ENCODE measurements at places on chromosomes 4 and X. TPM values are rescaled to one million over a fixed set of nuclear protein-coding genes. Genes with fewer than 3 reads are reported as not detected.

Gene TMEM31
- total RNA-seq: not detected

Gene ARHGAP10
- total RNA-seq: 2.9 TPM

Gene EFHC2
- total RNA-seq: 2.0 TPM

Gene MTMR8
- 4.5 TPM for total RNA-seq

Gene SPOCK3
- total RNA-seq: 23.6 TPM

Gene FAM9A
- total RNA-seq: not detected

DNA sequence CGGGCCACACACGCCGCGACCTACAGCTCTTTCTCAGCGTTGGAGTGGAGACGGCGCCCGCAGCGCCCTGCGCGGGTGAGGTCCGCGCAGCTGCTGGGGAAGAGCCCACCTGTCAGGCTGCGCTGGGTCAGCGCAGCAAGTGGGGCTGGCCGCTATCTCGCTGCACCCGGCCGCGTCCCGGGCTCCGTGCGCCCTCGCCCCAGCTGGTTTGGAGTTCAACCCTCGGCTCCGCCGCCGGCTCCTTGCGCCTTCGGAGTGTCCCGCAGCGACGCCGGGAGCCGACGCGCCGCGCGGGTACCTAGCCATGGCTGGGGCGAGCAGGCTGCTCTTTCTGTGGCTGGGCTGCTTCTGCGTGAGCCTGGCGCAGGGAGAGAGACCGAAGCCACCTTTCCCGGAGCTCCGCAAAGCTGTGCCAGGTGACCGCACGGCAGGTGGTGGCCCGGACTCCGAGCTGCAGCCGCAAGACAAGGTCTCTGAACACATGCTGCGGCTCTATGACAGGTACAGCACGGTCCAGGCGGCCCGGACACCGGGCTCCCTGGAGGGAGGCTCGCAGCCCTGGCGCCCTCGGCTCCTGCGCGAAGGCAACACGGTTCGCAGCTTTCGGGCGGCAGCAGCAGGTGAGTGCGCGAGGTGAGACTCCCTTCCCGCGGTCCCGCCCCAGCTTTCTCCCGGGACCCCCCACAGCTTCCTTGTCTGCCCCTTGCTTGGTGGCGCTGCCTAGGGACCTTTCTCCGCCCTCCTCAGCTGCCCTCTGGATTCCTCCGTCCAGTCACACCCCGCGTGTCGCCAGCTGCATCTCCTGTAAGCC lies 678 bp downstream of the BMP3 start:
- DNase-seq: peak; percentile 8

DNA sequence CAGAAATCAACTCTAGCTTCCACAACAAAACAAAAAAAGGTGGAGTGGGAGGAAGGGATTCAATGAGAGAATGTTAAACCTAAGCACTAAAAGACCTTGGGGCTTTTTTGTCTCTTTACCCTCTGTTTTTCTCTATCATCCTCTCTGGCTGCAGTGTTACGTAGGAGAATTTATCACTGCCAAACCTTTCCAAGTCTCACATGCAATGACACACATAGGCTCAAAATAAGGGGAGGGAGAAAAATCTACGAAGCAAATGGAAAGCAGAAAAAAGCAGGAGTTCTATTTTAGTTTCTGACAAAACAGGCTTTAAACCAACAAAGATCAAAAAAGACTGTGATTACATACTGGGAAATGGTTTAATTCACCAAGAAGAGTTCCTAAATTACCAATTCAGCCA lies 152.1 kb downstream of the ADGRA3 start:
- DNase-seq: no peak

DNA sequence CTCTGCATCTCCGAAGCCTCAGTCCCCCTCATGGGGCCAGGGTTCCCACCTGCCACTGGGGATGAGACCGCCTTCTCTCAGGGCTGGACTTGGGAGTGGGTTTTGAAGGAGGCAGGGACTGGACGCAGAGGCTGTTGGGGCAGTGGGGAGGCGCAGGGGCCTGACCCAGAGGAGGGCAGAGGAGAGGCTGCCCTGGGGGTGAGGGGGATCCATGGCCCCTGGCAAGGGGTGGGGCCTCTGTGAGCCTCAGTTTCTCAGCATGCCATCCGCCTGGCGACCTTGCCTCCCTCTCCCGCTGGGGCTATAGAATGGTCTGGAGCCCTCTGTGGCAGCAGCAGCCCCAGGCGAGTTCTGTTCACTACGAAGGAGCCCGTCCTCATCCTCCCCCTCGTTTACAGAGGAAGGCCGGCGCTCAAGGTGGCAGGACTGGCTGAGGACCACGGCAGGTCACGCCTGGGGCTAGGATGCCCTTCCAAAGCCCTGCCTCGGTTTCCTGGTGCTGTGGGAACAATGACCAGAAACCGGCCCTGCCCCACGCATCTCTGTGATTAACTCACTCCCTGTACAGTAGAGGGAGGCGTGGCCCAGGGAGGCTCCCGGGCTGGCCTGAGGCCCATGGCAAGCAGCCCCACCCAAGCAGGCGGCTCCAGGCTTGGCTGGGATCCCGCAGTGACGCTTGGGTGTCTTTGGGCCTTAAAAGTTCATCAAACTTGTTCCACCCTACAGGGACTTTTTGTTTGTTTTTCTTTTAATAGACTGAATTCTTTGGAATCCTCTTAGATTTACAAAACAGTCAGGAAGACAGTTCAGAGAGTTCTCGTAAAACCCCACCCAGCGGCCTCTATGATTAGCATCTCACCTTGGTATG lies 16.0 kb upstream of the SH3TC1 start:
- no peak for DNase-seq

DNA sequence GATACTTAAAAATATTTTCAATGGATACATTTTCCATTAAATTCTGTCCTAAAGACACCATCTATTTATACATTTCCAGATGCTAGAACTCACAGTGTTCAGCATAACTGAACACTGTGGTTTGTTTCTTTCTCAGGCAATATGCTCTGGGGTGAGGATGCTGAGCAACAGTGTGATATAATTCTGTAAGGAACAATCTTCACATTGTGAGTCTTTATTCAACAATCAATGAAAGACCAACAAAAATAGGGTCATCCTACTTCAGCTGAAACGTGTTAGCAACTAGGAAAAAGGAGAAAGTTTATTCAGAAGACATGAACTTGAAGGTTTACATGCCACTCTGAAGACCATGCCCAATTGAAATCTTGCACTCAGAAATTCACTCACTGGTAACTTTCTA lies 284.8 kb downstream of the UNC5C start:
- no peak for DNase-seq

DNA sequence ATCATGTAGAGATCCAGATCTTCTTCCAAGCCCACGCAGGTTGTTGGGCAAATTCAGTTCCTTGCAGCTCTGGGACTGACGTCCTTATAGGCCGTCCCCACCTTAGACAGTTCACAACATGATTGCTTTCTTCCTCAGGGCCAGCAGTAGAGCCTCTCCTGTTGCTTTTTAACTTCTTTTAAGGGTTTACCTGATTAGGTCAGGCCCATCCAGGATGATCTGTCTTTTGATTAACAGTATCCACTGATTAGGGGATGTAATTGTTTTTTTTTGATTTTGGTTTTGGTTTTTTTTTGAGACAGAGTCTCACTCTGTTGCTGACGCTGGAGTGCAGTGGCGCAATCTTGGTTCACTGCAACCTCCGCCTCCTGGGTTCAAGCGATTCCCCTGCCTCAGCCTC lies 109.1 kb upstream of the BMPR1B start:
- DNase-seq: no peak

DNA sequence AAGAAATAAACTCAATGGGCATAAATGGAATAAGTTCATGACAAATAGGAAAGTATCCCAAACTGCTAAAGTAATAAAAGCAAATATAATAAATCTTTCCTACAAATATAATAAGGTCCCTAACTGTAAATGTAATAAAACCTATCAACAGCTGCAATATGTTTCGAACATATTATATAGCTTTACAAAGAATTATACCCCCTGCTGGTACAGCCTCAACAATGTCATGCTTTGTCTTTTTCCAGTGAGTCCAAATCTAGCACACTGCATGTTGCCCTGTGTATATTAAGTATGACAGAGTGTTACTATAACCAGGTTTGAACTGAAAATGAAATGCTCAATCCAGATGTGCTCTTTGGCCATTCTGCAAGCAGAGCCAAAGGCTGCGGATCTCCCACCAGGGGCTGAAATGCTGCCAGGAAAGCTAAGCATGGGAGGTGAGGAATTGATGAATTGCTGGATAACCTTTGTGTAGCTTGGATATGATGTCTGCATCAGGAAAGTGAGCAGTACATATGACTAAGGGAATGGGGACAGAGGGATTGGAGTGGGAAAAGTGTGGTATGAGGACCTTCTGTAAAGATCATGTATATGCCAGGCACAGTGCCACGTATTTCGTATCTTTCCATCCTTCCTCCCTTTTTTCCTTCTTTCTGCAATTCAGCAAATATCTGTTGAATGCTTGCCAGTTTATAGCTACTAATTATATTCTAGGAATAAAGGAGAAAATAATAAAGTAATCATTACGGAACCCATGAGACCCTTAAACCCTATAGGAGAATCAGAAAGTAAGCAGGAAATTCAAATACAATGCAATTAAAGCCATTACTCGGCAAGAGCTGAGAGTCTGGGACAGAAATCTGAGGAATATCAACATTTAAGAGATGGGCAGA lies 954.6 kb upstream of the LCORL start:
- no peak for DNase-seq

DNA sequence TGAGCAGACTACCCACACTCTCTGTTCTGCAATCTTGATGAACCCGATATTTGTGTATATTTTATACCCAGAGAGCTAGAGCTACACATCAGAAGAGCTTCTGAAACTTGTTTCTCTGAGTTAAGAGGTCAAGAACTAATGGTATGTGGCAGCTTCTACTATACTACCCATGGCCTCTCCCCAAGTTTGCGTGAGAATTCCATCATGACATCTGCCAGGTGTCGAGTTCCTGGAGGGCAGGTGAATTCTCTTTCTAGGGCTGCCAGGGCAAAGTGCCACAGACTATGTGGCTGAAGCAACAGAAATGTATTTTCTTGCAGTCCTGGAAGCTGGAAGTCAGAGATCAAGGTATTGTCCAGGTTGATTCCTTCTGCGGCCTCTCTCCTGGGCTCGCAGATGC lies 4.4 kb downstream of the SORCS2 start:
- no peak for DNase-seq

- no peak for DNase-seq
Measured at GRCh38 chrX:20479896-20480295, 213.2 kb upstream of the RPS6KA3 start.

GRCh38 chr4:174317531-174317930 lies 33.8 kb downstream of the CEP44 start:
- no peak for DNase-seq

DNA sequence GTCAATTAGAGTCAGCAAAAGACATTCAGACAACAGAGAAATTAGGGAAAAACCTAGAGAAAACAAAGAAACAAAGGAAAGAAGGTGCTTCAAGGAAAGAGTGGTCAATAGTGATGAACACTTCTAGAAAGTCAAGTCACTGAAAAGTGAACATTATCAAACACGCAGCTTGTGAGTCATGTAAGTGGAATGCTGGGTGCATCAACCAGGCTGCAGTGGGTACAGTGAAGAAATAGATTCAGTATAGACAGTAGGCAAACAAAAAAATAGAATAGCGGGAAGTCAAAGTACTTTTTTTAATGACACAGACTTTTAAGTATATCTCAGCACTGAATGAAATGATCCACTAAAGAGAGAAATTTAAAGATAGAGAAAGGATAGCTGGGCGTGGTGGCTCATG lies 245.8 kb downstream of the ARHGAP24 start:
- no peak for DNase-seq

DNA sequence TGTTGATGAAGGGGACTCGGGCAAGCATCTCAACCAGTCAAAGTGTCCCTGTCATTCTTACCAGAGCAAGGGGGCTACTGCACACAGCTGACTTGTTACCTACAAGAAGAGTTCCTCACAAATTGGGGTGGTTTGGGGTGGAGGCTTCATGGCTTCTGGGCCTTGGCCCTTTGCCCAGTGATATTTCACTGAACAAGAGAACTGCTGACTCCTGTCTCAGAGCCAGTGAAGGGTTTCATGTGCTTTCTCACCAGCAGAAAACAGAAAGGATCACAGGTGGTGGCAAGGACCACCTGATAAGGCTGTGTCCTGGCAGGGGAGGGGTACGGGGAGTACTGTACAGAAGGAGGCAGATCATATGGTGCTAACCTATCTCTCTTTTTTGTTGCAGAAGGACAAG lies 53.5 kb downstream of the DLG3 start:
- no peak for DNase-seq

GRCh38 chr4:38856046-38856445 lies 571 bp downstream of the TLR6 start:
- no peak for DNase-seq

- no peak for DNase-seq
Measured at GRCh38 chr4:83329521-83330110, 5.0 kb downstream of the HPSE start.
